Activated CD8-positive, alpha-beta memory T cell treated with anti-CD3 and anti-CD28 coated beads, Interleukin-2, amount 50 U/mL, for 48 hours (primary cell): ENCODE measurements at places on chromosomes 7 and 10.
A peak's percentile ranks its signal among the peaks of the same experiment; 100 is the strongest.

DNA sequence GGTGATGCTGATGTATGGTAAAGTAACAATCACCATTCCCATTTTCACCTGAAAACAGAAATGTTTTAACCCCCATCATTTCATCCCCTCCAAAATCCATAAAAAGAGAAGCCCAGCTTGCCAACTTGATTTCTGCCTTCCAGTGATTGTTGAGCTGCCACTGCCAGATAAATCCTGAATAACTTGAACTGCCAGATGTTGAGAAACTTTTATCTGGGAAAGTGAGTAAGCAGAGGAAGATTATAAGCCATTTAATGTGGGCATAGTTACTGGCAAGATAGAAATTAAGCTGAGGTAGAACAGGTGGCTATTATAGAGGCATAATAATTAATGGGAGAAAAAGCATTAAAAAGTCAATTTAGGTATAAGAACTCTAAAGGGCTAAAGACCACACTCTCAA lies 534.1 kb downstream of the ANKRD7 start:
- no peak for DNase-seq

DNA sequence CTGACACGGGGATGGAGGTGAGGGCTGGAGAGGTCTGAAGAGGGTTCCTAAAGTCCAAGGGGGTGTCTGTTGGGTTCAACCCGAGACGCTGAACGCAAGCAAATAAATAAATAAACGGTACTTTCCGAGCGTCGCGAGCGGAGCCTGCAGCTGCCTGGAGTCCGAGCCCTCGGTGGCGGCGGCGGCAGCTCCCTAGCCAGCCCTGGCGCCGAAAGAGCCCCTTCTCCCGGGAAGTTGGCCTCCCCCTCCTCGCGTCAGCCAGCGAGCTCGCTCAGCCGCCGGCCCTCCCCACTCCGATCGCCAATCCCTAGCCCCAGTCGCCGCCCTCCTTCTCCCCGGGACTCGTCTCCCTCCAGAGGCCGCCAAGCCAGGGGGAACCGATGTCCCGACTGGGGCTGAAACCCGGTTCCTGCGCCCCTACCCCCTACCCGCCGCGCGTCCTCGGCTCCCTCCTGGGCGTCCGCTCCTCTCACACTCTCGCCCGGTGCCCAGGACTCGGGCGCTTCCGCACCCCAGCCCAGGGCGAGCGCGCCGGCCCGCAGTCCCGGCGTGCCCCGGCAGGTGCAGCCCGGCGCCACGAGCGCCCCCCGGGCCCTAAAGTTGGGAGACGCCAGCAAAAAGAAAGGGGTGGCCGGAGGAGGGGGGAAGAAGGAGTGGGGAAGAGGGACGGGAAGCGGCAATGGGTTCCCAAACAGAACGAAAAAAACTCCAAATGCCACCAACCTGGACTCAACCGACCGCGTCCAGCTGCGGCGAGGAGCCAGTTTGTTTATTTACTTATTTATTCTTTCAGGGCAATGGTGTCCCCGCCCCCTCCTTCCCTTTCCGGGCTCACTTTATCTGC lies at the start of gene GFRA1:
Gene GFRA1 (minus strand): TSS at position 767 of the 844 bp plus-strand sequence. CDS start 1,177 bp downstream, outside the sequence.
- peak; percentile 49 for DNase-seq

DNA sequence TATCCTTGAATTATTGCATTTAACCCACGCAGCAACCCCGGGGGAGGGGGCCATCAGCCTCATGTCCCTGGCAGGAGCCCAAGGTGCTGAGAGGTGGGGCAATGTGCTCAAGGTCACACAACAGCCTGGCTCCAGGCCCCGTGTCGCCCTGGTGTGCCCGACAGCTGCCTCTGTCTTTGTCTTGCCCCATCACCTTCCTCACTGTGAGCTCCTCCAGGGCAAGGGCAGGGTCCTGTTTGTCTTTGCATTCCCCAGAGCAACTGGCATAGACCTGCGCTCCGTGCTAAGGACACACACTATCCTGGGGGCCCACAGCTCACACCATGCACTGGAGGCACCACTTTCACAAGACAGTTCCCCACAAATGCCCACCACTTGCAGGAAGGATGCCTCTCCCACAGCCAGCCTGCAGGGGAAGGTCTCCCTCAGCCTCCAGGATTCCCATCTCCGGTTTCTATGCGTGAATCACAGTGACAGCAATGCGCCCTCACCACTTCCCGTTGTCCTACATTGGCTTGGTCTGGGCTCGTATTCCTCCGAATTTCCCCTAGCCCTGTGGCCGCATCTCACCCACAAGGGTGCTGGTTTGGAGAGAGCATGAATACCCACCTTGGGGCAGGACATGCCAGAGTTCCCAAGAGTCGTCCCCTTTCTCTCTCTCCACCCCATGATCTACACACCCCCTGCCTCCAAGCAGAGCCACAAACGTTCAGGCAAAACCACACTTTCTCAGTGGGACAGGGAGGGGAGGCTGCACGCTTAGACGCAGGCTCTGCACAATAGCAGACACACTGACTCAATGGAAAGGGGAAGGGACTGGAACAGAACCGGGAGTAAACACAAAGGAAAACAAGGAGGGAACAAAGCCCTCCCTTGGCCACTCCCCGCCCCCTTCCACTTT lies 10.3 kb downstream of the ITPRIP start:
- no peak for DNase-seq

GRCh38 chr10:131905603-131906268 lies 4.9 kb downstream of the PPP2R2D start:
- DNase-seq = no peak

DNA sequence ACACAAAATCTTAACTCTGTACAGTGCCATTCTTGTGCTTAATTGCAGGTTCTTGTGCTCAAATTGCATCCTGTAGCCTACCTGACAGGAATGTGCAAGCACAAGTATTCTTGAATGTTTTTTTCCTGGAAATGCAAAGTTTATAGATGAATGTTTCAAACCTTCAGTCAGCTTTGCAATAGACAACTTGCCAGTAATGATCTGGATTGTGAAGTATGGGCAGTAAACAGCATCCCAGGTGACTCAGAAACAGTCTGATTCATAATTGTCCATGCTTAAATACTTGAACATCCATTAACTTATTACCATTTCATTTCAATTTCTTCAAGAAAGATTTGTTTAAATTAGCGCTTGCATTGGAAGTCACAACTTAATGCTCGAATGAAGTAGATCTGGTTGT lies 347.2 kb downstream of the SDK1 start:
- no peak for DNase-seq

GRCh38 chr7:5594616-5595544 lies 171.2 kb upstream of the TNRC18 start:
- DNase-seq = peak; percentile 65

- DNase-seq = no peak
These were observed 28.6 kb downstream of the KCNH2 start for GRCh38 chr7:150949564-150949963.

GRCh38 chr7:147516391-147516790 lies 1074.2 kb upstream of the C7orf33 start:
- no peak for DNase-seq

- no peak for DNase-seq
These were observed 83.9 kb downstream of the RAMP3 start for GRCh38 chr7:45241339-45242109.

DNA sequence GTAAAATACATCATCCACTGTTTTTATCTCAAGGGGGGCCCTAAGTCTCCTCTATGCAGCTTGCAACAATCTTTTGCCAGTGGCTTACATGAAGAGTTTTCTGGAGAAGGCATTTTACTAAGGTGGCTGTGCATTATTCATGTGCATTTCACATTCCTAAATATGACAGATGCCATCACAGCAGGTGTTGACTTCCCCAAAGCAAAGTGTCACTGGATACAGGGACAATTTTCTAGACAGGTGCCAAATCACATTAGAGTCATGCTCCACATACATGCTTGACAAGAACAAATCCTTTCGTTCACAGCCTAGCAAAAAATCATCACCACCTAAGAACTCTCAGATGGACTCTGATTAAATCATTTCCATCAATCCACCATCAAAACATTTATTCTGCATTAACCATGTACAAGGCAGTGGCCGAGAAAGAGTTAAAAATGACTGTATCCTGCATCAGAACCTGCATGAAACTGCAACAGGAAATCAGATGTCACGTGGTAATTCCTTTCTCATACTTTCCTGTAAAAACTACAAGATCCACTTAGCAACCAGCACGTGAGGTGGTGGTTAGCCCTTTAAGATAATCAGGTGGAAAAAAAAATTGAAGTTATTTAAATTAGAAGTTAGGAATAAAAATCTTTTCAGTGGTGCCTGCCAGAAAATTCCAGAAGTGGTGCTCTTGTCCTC lies 88.2 kb upstream of the AFAP1L2 start:
- no peak for DNase-seq

GRCh38 chr10:23035569-23035968 lies 59.8 kb upstream of the MSRB2 start:
- no peak for DNase-seq

- DNase-seq = no peak
These were observed 354.9 kb downstream of the BMPER start for GRCh38 chr7:34260279-34260678.

- DNase-seq = no peak
These were observed 45.7 kb downstream of the ATXN7L1 start for GRCh38 chr7:105830405-105831301.

DNA sequence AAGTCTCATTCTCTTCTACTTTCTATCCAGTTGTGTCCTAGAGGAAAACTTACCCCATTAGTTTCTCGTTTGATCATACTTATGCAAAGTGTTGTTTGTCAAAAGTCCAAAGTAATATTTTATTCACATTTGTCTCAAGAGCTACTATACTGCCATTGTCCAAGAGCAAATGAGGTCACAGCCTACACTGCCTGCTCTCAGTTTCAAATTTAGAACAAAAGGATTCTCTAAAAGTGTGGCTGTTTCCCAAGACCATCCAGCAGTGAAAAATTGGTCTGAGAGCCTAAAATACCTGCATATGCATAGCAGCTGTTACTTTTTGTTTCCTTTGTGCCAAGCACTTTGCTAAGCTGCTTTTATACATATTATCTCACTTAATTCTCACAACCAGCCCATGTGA lies 439.5 kb upstream of the NFE2L3 start:
- DNase-seq = no peak

DNA sequence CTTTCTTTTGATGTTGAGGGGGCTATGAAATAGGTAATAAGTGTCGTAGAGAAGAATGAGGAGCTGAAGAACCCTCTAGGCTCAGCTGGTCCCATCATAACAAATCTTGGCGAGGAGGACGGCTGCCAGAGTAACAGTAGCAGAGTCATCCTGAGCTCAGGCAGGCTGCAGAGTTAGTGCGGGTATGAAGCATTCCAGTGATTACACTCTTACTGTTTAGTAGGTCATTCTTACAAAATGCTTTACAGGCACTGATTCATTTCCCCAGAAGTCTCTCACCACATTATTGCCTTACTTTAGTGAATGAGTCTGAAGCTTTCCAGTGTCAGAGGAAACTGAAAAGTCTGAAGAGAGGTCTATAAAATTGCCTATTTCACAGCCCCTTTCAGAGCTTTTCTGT lies 43.9 kb upstream of the GPR158 start:
- DNase-seq = no peak

GRCh38 chr7:49852619-49853462 lies 79.4 kb downstream of the VWC2 start:
- DNase-seq = no peak

GRCh38 chr7:44980393-44981034 lies 1.7 kb upstream of the MYO1G start:
- peak; percentile 86 for DNase-seq

GRCh38 chr7:51328351-51328801 lies 11.8 kb upstream of the COBL start:
- DNase-seq = no peak

- DNase-seq = no peak
These were observed 106.1 kb downstream of the CHN2 start for GRCh38 chr7:29300649-29301048.

- DNase-seq = no peak
These were observed 108.0 kb downstream of the DOCK1 start for GRCh38 chr10:127013211-127013656.

- DNase-seq = no peak
These were observed 13.5 kb downstream of the GCC1 start for GRCh38 chr7:127571741-127572505.

- DNase-seq = no peak
These were observed 37.3 kb upstream of the TPST1 start for GRCh38 chr7:66167773-66168387.

DNA sequence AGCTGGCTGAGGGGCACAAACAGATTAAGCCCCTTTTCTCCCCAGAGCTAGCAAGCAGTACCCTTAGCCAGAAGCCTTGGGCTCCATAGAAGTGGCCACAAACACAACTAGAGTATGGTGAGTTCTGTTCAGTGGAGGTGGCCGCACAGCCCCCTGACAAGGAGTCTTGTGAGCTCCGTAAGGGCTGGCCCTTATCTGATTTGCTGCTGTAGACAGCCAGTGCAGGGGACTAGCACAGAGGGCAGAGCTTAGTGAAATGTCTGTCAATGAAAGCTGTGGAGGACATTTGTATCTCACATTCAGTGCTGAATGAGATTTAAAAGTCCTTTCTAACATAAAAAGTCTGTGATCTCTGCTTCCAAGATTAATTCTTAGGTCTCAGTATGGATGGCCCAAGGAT lies 137.3 kb downstream of the AUTS2 start:
- no peak for DNase-seq

- no peak for DNase-seq
These were observed 27.0 kb upstream of the SUN1 start for GRCh38 chr7:805261-805660.

DNA sequence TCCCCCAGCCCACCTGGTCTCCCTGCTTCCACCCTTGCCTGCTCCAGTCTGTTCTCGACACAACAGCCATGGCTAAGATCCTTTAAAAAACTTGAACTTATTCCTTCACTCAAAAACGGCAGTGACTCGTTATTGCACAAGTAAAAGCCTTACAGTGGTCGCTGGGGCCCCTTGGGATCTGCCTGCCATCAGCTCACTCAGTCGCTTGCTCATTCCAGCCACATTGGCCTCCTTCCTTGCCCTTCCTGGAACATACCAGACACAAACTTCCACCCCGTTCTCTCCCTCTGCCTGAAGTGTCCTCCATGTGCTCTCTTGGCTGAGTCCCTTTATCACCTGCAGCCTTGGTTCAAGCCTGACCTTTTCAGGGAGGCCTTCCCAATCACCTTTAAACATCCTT lies 4.7 kb downstream of the CCNY start:
- DNase-seq = no peak

DNA sequence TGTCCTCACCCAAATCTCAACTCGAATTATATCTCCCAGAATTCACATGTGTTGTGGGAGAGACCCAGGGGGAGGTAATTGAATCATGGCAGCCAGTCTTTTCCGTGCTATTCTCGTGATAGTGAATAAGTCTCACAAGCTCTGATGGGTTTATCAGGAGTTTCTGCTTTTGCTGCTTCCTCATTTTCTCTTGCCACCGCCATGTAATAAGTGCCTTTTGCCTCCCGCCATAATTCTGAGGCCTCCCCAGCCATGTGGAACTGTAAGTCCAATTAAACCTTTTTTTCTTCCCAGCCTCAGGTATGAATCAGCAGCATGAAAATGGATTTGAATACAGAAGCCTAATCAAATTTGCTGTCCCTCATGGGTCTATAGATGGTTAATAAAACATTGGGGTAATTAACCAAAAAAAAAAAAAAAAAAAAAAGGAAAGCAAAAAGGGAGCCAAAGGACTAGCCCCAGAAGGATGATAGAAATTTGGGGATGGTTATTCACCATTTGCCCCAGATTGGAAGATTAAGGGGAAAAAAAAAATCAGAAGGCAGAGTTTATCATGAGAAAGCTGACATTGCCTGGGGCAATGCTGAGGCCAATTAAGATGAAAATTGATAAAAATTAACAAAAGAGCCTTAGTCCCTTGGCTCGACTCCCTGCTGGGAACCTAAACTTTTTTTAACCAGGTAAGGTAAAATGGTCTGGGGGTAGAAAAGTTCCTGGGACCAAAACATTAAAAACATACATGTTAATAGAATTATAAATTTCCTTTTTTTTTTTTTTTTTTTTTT lies 27.6 kb downstream of the AVL9 start:
- DNase-seq = no peak

- DNase-seq = no peak
These were observed 14.3 kb downstream of the UBTD1 start for GRCh38 chr10:97512993-97513392.
